Uterine smooth muscle cell (primary cell): ENCODE measurements at places on chromosomes 1 and 21. TPM values are rescaled to one million over a fixed set of nuclear protein-coding genes. Genes with fewer than 3 reads are reported as not detected.

The RCC2 gene
- 43.1 and 46.6 TPM in 2 replicates for total RNA-seq

The ATP1A4 gene
- total RNA-seq = not detected in 2 replicates

The STUM gene
- not detected in 2 replicates for total RNA-seq

The ANGPTL3 gene
- not detected in 2 replicates for total RNA-seq

The DMRTA2 gene
- 0.11 TPM in 1 of 2 replicates, not detected in the other for total RNA-seq

The CSRP1 gene
- total RNA-seq = 648 and 679 TPM in 2 replicates

The CRP gene
- not detected in 2 replicates for total RNA-seq

The CGN gene
- total RNA-seq = 0.11 and 0.12 TPM in 2 replicates

The TRIM63 gene
- 0.11 and 0.25 TPM in 2 replicates for total RNA-seq

The PLA2G2D gene
- total RNA-seq = not detected in 2 replicates

The LCE2B gene
- not detected in 2 replicates for total RNA-seq

The RNF186 gene
- total RNA-seq = 0.12 TPM in 1 of 2 replicates, not detected in the other

The CRYZ gene
- total RNA-seq = 83.7 and 124 TPM in 2 replicates

The ZMYND12 gene
- 0.66 and 1.00 TPM in 2 replicates for total RNA-seq
